Uterus (tissue), 4 donors: ENCODE measurements at places on chromosomes 2 and 18.

GRCh38 chr2:62660582-62661262 is 44.8 kb upstream of the EHBP1 start:
- DNase-seq: no peak

DNA sequence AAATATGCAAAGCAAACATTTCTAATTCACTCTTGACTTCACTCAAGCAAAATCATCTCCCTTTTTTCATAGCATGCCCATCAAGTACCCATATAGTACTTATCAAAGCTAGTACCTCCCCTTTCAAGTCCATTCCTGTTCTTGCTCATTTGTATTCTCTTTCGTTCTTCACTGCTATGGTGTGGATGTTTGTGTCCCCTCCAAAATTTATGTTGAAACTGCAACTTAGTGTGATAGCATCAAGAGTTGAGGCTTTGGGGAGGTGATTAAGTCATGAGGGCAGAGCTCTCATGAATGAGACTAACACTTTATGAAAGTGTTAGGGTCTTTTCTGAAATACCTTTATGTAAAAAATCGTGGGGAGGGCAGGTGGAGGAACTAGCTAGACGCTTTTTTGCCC is 52.9 kb downstream of the RNU4ATAC start:
- no peak for DNase-seq

- DNase-seq: no peak
Observed at GRCh38 chr2:148201075-148202004, 180.4 kb downstream of the MBD5 start.

DNA sequence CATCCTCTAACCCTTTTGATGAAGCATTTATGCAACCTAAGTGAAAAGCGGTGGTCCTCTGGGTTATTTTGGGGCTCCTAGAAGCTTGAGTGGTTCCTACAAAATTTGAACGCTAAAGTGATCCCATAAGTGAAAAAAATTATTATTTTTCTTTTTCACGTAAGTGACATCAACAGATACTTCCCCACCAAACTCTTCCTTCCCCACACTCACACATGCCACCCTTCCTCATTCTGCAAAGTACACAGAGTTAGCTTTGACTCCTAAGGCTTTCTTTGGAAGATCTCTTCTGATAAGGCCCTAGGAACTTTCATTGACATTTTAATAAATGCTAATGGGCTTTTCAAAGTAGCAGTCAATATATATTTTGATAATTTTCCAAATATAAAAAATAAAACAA is 109.7 kb downstream of the DOCK10 start:
- no peak for DNase-seq

GRCh38 chr2:10880586-10881321 is 31.0 kb upstream of the KCNF1 start:
- DNase-seq: no peak
